ENCODE measurements at places on chromosomes 12 and 14.
A peak's percentile ranks its signal among the peaks of the same experiment; 100 is the strongest.

DNA sequence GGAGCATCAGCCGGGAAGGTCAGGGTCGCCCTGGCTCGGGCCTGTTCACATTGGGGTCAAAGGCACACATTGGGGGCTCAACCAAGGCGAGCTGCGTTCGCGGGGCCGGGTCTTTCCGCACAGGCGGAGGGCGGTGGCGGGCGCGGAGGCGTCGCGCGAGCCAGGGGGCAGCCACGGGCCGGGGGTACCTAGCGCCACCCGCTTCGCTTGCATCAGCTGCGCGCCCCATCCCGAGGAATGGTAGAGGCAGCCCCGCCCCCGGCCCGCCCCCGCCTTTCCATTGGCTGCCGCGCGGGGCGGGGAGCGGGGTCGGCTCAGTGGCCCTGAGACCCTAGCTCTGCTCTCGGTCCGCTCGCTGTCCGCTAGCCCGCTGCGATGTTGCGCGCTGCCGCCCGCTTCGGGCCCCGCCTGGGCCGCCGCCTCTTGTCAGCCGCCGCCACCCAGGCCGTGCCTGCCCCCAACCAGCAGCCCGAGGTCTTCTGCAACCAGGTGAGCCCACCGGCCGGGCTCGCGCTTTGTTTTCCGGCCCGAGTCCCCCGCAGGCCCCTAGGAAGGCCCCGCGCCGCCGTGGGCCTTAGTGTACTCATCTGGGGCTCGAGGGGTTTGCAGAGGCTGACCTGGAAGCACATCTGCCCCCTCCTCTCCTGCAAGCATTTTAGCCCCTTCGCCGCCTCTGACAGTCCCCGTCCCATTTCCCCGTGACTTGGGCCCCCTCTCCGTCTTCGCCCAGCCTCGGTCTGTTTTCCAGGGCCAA lies at the start of gene ALDH2:
Gene ALDH2, plus strand, starts transcription at position 326 of the 754 bp plus-strand sequence. Its CDS starts 50 bp downstream, at position 376.
- DNase-seq, result no peak

GRCh38 chr14:85963486-85963885 lies 433.5 kb downstream of the FLRT2 start:
- no peak for DNase-seq

- no peak for DNase-seq
These were observed 120.8 kb downstream of the PPHLN1 start for GRCh38 chr12:42446761-42447160.

- DNase-seq, result no peak
These were observed 13.5 kb downstream of the TCL1A start for GRCh38 chr14:95700221-95700976.

GRCh38 chr12:111197376-111197944 lies 171.4 kb downstream of the PHETA1 start:
- DNase-seq, result no peak

- no peak for DNase-seq
These were observed 744 bp downstream of the ATP5MC2 start for GRCh38 chr12:53674977-53675700.

GRCh38 chr12:118685983-118686607 lies 295.2 kb upstream of the SRRM4 start:
- DNase-seq, result no peak

DNA sequence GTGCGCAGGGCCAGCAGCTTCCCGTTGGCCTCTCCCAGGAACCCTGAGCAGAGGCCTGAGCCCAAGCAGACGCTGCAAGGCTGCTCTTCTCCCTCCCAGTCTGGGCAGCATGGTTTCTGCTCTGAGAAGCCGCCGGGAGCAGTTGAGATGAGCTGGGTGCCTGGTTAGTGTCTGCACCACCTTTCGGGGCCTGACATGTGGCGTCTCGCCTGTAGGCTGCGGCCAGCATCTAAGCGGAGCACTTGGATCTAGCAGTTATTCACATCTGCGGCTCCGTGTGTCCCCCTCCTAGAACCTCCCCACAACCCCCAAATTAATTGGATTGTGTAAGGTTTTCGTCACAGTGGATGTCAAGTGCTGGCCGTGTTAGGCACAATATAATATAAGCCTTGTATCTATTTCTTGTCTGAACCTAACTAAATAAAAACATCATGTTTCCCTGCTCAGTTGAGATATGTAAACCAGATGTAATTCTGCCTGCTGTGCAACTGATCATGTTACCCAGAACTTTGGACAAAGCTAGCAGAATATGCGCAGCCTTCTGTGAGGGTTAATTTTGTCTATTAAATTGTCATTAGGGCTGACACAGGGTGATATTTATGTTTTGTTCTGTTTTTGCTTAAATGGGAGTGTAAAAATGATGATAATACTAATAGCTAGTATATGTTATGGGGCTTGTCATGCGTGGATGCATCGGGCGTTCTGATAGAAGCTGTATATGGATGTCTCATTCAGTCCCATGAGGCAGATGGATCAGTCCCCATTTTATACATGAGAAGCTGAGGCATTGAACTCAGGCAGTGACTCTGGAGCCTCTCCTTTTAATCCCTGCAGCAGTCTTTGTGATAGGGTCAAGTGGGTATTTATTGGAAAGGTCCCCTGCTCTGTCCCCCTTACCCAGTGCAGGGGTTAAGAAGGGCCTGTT lies 45.8 kb downstream of the ELK3 start:
- DNase-seq, result no peak

GRCh38 chr14:60965402-60965801 lies 15.5 kb downstream of the TRMT5 start:
- no peak for DNase-seq

DNA sequence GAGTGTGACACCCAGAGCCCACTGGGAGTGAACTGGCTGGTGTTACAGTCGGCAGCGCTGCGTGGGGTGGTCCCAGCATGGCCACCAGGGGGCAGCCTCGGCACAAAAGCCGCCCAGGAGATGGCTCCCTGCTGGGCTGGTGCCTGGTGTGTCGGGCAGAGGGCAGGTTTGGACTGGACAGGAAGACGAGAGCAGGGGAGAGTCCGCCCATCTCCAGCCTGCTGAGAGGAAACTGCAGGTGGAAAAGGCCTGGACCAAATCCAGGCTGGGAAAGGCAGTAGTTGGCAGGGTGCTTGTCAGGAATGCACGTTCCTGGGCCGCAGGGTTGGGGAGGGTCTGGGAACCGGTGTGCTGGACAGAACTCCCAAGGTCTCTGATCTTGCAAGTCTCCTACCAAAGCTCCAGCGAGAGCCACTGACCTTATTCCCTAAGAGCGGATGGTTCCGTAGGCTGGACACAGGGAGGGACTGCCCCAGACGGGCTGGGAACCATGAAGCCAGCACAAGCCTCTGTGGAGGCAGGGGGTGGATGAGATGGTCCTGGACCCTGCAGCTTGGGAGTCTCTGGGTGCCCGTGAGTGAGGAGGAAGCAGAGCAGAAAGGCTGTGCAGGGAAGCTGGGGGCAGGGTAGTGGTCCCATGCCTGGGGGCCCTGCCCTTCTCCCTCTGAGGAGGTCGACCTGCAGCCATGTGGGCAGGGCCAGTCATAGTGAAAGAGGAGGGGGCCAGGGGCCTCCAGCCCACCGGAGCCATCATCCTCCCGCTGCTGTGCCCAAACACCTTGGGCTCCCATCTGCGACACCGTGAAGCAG lies 1.8 kb downstream of the AHNAK2 start:
- DNase-seq, result peak; percentile 68

GRCh38 chr14:103052407-103052806 lies 4.9 kb downstream of the CDC42BPB start:
- DNase-seq, result no peak

DNA sequence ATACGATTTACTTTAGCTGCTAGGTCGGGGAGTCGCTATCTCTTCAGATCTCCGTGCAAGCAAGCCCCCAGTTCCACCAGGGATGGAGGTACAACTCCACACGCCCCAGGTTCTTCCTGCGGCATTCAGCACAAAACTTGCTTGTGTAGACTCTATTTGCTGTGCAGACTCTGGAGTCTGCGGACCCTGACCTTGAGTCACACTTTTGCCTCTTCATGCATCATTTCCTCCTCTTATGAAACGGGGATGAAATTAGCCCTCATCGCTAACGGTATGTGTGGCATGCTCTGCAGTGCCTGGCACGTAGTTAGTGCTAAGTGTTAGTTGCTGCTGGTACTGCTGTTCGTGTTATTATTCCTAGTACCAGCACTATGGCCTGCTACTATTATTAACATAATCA lies 84.4 kb downstream of the TMEM132D start:
- no peak for DNase-seq

- DNase-seq, result no peak
These were observed 439.5 kb downstream of the CCER1 start for GRCh38 chr12:90515199-90516175.

- DNase-seq, result no peak
These were observed 141.7 kb upstream of the DAAM1 start for GRCh38 chr14:59046746-59047145.

DNA sequence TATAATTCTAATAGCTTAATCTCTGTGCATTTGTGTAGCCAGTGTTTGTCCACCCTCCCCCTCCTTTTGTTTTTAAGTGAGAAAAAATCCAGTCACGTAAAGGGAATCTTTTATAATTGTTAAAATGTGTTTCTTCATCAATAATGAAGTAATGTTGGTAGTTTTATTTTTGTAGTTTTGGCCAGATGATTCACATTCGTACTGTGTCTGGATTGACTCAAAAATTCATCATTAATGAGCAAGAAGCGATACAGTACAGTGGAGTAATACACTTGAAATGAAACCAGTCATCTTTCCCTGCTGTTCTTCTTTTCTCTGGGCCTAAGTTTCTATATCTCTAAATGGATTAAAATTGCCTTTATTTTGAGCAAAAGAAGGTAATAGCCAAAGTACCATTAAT lies 86.5 kb downstream of the SRGAP1 start:
- no peak for DNase-seq

DNA sequence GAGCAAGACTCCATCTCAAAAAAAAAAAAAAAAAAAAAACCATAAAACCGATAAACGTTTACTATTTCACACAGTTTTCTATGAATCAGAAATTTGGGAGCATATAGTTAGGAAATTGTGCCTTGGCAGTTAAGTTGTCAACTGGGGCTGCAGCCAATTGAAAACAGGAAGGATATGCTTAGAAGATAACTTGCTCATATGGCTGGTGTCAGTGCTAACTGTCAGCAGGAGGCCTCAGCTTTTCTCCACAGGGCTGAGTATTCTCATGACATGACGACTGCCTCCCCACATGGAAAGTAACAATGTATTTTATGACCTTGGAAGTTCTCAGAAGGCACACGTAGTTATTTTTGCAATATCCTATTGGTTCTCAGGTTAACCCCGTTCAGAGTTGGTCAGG lies 29.6 kb upstream of the OR5AU1 start:
- DNase-seq, result no peak

GRCh38 chr12:86787419-86787818 lies 531.2 kb upstream of the MGAT4C start:
- DNase-seq, result no peak

DNA sequence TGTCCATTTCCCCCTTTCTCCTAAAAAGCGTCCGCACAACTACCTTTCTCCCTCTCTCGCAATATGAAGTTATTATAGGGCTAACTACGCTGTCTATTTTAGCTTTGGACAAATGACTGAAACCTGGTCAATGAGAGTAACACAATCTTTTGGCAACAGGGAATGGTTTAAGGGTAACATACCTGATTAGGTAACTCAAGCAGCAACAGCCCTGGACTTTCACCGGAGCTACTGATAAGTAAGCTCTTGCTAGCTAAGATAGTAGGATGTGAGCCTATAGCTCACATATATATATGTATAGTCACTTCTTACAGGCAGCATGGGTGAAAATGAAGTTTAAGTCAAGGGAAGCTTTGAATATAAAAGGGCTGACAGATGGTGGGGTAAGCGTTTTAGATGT lies 313.0 kb downstream of the CEP128 start:
- no peak for DNase-seq

DNA sequence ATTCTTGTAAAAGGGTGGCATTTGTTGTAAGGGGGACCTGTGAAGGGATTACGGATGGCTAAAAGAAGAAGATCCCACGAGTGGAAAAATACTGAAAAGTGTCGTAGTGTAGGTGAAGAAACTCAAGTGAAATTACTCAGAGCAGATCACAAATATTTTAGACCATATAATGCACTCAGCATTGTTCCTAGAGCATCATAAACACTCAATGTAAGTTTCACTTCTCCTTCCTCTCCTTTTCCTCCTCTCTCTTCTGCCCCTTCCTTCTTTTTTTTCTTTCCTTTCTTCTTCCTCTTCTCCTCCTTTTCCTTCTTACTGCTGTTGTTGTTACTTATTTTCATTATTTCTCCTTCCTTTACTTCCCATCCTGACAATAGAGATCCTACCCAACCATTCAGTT lies 445.6 kb downstream of the ADAMTS20 start:
- DNase-seq, result no peak

DNA sequence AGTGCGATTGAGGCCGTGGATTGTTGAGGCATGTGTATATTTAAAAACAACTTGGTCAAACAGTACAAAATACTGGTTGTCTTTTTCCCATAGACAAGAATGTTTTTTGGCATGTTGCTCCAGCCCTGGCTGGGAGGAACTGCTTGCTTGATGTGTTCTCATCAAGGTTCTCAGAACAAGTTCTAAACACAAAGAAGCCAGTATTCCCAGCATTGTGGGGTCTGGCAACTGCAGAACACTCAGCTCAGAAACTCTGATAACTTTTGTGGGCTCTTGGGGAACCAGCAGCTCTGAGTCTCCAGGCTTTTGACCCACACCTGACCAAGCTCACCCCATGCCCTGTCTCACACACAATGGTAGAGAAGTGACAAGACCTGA lies 27.1 kb upstream of the DICER1 start:
- DNase-seq, result no peak

- no peak for DNase-seq
These were observed 273.4 kb downstream of the FOXN3 start for GRCh38 chr14:89143595-89143994.

DNA sequence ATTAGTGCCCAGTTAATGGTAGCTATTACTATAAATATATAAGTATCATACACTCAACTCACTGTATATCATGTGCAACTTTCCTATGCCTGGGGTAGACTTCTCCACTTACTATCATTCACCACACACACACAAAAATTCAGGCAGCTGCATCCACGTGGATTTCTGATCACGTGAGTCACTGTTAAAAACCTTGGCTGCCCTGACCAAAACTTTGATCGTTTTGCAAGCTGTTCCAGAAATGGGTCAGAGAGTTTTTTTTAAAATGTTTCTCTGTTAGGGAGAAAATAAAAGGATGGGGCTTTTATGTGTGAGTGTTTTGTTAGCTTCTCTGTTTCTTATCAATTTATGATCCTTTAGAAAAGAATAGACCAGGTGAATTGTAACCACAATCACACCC lies 198.2 kb upstream of the CNOT2 start:
- DNase-seq, result no peak

GRCh38 chr14:95487669-95488084 lies 28.8 kb downstream of the SYNE3 start:
- DNase-seq, result no peak

Measured in stimulated activated CD8-positive, alpha-beta memory T cell treated with anti-CD3 and anti-CD28 coated beads, Interleukin-15, amount 100 ng/mL, for 4 hours (primary cell).